ENCODE measurements at places on chromosomes 12 and 14.

GRCh38 chr14:71361336-71361735 lies 454.1 kb downstream of the PCNX1 start:
- no peak for DNase-seq

DNA sequence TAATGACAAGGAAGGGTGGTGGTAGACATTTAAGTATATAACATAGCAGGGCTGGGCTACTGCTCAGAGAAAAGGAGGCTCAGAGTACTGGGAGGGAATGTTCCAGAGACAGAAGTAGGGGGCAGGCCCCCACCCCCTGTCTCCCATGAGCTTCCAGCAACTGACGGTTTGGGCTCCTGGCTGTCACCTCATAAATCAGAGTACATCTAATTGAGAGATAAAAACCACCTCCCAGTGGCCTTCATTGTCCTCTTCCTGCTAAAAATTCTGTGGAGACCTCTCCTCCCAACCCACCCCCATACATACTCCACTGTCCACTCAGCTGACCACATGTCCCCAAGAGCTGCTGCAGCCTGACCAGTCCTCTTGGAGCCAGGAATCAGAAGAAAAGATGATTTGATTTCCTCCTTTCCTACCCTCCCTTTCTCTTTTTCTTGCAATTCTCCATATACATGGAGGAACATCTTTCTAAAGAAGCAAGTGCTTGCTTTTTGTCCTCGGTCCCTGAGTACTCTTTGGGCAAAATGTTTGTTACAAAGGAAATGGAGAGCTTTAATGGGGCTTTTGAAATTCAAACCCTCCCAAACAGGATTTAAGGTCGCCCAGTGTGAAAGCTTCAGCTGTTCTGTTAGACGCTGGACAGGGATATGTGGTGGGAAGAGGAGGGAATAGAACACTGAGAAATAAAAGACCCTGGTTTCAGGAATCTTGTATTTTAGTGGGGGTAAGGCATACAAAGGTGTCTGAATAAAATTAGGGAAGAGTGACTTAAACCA lies 16.4 kb upstream of the KCNA5 start:
- no peak for DNase-seq

- no peak for DNase-seq
Measured at GRCh38 chr12:107469011-107469410, 216.6 kb upstream of the PWP1 start.

DNA sequence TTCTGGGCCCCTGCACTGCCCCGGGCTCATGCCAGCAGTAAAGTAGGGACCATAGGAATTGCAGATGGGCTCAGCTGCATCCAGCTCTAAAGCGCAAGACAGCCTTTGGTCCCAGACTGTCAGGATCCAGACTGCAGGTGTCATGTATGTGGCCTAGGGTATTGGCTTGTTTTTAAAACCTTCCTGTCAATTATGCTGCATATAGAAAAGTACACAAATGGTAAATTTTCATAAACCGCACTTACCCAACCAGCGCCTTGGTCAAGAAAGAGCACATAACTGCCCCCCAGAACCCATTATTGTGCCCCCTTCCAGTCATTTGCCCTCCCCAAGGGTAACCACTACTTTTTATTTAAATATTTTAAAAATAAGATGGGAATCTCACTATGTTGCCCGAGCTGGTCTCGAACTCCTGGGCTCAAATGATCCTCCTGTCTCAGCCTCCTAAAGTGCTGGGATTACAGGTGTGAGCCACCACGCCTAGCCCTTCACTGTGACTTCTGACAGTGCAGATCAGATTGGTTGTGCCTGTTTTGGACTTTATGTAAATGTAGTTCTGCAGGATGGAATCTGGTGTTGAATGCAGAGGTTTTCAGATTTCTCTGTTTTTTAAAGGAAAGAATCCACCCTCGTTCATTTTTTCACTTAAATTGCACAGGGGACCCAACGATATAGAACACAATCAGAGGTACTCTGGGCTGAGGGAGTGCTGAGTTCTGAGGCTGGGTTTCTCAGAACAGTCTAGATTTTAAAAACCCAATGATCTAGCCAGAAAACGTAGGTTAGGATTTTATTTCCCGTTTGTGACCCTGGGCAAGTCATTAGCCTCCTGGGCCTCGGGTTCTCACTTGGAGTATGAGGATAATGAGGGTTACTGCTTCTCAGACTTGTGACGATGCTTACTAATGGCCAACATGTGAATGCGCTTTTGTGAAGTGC lies 6.7 kb downstream of the NR4A1 start:
- DNase-seq = no peak

DNA sequence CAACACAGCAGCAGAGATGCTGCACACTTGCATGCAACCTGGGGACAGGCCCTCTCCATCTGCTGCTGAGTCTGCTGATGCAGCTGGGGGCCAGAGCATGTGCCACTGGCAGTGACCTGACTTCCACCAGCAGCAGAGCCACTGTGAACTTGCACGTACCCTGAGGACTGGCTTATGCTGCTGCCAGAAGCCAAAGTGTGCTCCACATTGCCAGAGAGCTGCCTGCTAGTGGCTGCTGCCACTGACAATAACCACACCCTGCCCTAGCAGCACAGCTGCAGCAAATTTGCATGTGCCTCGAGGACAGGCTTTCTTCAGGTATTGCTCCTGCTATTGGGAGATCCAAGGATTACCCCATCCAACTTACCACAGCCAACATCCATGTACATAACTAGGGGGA lies 4.5 kb upstream of the PRR4 start:
- DNase-seq = no peak

GRCh38 chr12:57832966-57833365 lies 13.6 kb downstream of the CTDSP2 start:
- DNase-seq = no peak

GRCh38 chr14:99445931-99446330 lies 34.7 kb downstream of the SETD3 start:
- no peak for DNase-seq

GRCh38 chr14:104528496-104528895 lies 51.1 kb upstream of the C14orf180 start:
- DNase-seq = no peak

GRCh38 chr14:90544566-90544965 lies 147.7 kb downstream of the CALM1 start:
- no peak for DNase-seq

- DNase-seq = no peak
Measured at GRCh38 chr14:34684578-34684977, 29.8 kb downstream of the CFL2 start.

DNA sequence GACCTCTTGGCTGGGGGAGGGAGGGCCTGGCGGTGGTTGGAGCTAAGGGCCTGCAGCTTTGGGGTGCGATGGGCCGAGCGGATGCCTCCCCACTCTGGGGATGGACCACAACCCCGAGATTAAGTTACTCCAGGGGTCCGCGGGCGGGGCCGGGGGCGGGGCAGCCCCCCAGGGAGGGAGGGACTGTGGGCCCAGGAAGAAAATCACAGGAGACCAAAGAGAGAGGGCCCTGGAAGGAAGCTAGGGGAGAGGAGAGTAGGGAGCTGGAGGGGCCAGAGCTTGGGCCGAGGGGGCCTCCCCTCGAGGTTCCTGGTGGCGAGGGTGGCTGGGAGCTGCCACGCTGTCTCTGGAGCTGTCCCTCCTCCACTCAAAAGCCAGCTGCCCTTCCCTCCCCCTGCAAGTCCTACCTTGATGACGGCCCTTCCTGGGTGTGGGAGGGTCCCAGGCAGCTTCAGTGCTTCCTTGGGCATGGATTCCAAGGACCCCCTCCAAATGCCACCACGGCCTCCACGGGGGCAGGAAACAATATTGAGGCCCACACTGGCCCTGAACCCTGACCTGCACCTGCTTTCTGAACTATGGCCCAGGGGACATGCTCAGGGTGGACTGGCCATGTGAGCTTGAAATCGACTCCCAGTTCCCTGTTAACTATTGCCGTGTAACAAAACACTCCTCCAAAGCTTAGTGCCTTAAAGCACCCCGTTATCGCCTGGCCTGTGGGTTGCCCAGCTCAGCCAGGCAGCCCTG lies 610 bp upstream of the NUDT14 start:
- DNase-seq = no peak

GRCh38 chr12:2009623-2010022 lies 5.4 kb upstream of the DCP1B start:
- DNase-seq = no peak

- DNase-seq = no peak
Measured at GRCh38 chr14:22691171-22691570, 47.0 kb upstream of the OR6J1 start.

GRCh38 chr12:92437452-92437851 lies 265.3 kb upstream of the PLEKHG7 start:
- DNase-seq = no peak

GRCh38 chr14:85295318-85295717 lies 234.6 kb upstream of the FLRT2 start:
- no peak for DNase-seq

DNA sequence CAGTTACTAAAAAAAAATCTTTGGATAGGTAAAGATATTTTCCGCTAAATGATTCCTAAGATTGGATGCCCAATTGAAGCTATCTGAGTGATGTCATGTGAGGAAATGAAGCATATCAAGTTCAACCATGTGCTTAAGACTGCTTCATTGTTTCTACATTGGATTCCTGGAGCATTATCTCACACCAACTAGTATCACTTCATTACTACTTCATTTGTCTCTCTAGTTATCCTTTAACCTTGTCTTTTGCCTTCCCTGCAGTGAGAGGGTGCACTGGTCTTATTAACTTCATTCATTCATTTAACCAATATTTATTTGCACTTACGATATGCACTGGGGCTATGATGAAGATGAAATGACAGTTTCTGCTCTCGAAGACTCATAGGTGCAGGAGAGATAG lies 198.1 kb downstream of the SLC38A4 start:
- no peak for DNase-seq

GRCh38 chr14:56949828-56950227 lies 139.5 kb upstream of the OTX2 start:
- no peak for DNase-seq

- no peak for DNase-seq
Measured at GRCh38 chr14:64841121-64841651, 38.5 kb downstream of the SPTB start.

GRCh38 chr14:55760789-55761566 lies 181.0 kb downstream of the KTN1 start:
- no peak for DNase-seq

DNA sequence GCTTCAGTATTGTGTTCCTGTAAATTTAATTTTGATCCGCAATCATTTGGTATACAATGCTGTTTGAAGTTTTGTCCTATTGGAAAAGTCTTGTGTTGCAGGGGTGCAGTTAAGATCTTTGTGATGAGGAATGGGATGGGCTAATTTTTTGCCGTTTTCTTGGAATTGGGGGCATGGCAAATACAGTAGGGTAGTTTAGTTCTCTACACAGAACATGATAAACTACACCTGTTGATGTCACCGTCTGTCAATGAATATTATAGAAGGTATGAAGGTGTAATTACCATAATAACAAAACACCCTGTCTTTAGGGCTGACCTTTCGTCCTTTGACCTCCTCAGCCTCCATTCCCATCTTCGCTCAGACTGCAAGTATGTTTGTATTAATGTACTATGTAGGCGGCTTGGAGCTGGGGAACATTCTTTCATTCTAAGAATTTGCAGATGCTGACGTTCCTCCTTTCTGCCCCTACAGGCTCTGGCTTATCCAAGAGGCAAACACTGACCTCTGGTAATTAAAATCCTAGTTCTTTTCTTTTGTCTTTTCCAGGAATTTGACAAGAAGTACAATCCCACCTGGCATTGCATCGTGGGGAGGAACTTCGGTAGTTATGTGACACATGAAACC lies 1.7 kb downstream of the DYNLL1 start:
- DNase-seq = no peak

GRCh38 chr12:124111006-124111405 lies 138.0 kb downstream of the ZNF664 start:
- DNase-seq = no peak

- DNase-seq = no peak
Measured at GRCh38 chr12:129489100-129489676, 414.6 kb downstream of the TMEM132D start.

GRCh38 chr12:38744041-38744440 lies 161.3 kb downstream of the CPNE8 start:
- DNase-seq = no peak

DNA sequence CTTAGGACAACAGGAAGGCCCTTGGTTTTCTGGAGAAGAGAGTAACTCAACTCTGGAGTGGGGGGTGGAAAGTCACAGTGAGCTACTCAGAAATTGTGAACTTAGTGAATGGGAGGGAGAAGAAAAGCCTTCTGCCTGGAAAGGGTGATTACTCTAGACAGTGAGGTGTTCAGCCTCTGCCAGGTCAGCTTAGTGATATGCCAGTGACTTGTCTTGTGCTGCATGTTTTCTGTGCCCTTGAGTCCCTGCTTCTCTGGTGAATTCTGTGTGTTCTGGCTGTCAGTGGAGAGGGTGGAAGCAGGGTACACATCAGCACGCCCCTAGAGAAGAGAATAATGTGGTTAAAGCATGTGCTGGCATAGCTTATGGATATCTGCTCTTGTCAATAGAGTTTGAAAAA lies 13.4 kb downstream of the ATP23 start:
- no peak for DNase-seq

DNA sequence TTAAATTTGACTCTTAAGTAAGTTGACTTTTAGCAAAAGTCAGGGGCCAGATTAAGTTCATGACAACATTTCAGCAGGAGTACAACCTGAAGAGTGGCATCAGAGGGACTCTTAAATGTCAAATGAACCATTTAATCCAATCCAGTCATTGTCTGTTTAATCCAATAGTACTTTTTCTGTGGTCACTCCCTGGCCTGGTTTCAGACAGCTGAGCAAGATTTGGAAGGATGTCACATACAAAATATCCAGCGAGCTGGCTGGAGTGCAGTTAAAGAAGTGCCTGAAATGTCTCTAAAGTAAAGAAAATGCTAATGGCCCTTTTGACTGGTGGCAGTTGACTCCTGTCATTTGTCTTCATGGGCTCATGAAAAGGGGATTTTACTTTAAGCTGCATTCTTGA lies 1082.1 kb downstream of the AACS start:
- no peak for DNase-seq
